ENCODE measurements at places on chromosomes 16 and 17. TPM values are rescaled to one million over a fixed set of nuclear protein-coding genes. Genes with fewer than 3 reads are reported as not detected.

The RNF157 gene
- total RNA-seq = 7.3 TPM

The TMEM238L gene
- not detected for total RNA-seq

The ZSCAN10 gene
- not detected for total RNA-seq

The SOX15 gene
- 7.0 TPM for total RNA-seq

The ZNF624 gene
- 1.9 TPM for total RNA-seq

The PRAC2 gene
- 44.1 TPM for total RNA-seq

The GRAPL gene
- not detected for total RNA-seq

The NOB1 gene
- total RNA-seq = 31.9 TPM

The TTLL6 gene
- total RNA-seq = 0.40 TPM

The BCL6B gene
- total RNA-seq = 0.12 TPM

Measured in PC-3 (cell line).